ENCODE measurements at places on chromosomes 3 and 15. TPM values are rescaled to one million over a fixed set of nuclear protein-coding genes. Genes with fewer than 3 reads are reported as not detected.

Gene GRM7
- total RNA-seq = not detected

Gene ATP2C1
- 36.7 TPM for total RNA-seq

Gene MCCC1
- 32.9 TPM for total RNA-seq

GRCh38 chr3:50194903-50195500 lies 3.6 kb downstream of the GNAT1 start:
- peaks cover 15% of the 10 kb centered on the region for H3K4me1 ChIP-seq
- H3K36me3 ChIP-seq = no peaks in the 10 kb centered on the region

- no peak for ATAC-seq
- no peak overlapping the region for H3K4me3 ChIP-seq
- no peaks in the 10 kb centered on the region for H3K4me1 ChIP-seq
- no peaks in the 10 kb centered on the region for H3K36me3 ChIP-seq
- no peak overlapping the region for H3K27ac ChIP-seq
- no peaks in the 10 kb centered on the region for H3K27me3 ChIP-seq
Observed at GRCh38 chr15:66211670-66212562, 41.6 kb downstream of the MEGF11 start.

Gene PLXND1
- 53.7 TPM for total RNA-seq

Gene GATA2
- total RNA-seq = 16.0 TPM

DNA sequence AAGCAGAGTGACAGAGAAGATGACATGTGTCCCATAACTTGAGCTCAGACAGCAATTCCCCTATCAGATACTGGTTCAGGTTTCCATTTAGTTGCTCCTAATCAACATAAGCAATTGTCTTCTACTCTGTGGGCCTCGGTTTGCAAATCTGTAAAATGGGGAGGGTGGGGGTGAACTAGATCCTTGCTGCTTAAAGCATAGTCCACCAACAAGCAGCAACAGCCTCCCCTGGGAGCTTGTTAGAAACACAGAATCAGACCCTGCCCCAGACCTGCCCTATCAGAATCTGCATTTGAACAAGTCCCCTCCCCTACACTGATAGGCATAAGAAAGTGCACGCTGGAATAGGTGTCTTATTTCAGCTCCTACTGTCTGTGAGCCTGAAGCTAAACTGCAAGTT lies 87.8 kb downstream of the CEMIP start:
- no peak overlapping the region for H3K27ac ChIP-seq
- peaks cover 15% of the 10 kb centered on the region for H3K4me1 ChIP-seq
- no peaks in the 10 kb centered on the region for H3K36me3 ChIP-seq
- H3K4me3 ChIP-seq = no peak overlapping the region
- ATAC-seq = no peak

All from gastroesophageal sphincter (tissue), 4 donors.